ENCODE measurements at places on chromosomes 3 and 15.
A peak's percentile ranks its signal among the peaks of the same experiment; 100 is the strongest.

DNA sequence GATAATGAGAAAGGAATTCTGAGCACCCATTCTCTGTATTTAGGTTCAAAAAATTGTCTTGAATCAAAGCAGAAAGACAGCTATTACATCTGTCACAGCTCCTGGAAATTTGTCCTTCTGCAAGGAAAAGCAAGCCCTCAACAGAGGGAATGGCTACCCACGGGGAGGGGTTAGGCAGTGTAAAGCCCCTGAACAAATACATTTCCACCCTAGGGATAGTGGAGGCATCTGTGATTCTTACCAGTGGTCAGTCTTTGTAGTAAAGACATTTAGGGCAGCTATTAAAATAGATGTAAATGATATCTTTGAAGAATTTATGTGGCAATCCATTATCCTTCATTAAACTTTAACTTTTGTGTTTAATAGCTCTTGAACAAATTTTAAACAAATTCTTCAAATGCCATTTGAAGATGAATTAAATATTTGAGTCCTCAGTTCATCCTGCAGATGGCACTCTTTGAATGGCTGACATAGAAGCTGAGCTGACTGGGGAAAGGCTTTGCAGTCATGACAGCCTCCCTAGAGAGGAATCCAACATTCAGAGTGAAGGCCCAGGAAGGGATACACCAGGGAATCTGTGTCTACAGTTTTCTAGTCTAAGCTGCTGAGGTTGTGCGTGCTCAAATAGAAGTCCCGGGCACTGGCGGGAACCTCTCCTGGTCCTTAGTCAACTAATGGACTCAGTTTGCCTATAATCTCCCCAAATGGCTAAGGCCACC lies 359.7 kb upstream of the ROPN1 start:
- no peaks in the 10 kb centered on the region for H3K4me1 ChIP-seq
- no peak overlapping the region for H3K4me3 ChIP-seq
- peaks cover 7% of the 10 kb centered on the region for H3K27me3 ChIP-seq
- no peaks in the 10 kb centered on the region for H3K36me3 ChIP-seq
- peak; percentile 78 for DNase-seq

GRCh38 chr15:40770147-40770721 lies 454 bp downstream of the C15orf62 start:
- no peak overlapping the region for H3K27ac ChIP-seq
- no peak for DNase-seq
- H3K27me3 ChIP-seq = no peaks in the 10 kb centered on the region
- H3K4me3 ChIP-seq = no peak overlapping the region
- H3K4me1 ChIP-seq = peaks cover 14% of the 10 kb centered on the region
- peaks cover 39% of the 10 kb centered on the region for H3K36me3 ChIP-seq

DNA sequence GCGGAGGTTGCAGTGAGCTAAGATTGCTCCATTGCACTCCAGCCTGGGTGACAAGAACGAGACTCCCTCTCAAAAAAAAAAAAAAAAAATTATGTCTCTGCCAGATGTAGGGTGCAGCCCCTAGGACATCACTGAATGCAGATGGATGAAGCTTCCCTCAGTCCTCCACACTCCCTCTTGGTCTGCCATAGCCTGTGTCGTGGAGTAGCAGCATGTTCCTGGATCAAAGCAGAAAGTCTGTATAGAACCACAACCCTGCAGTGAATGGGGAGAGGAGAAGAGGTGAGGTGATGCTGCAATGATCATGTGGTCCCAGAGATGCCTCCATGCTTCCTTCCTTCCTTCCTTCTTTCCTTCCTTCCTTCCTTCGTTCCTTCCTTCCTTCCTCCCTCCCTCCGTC lies 15.3 kb upstream of the LAMB2 start:
- DNase-seq = no peak
- H3K27me3 ChIP-seq = no peaks in the 10 kb centered on the region
- no peaks in the 10 kb centered on the region for H3K4me1 ChIP-seq
- H3K27ac ChIP-seq = no peak overlapping the region
- H3K36me3 ChIP-seq = no peaks in the 10 kb centered on the region
- no peak overlapping the region for H3K4me3 ChIP-seq

DNA sequence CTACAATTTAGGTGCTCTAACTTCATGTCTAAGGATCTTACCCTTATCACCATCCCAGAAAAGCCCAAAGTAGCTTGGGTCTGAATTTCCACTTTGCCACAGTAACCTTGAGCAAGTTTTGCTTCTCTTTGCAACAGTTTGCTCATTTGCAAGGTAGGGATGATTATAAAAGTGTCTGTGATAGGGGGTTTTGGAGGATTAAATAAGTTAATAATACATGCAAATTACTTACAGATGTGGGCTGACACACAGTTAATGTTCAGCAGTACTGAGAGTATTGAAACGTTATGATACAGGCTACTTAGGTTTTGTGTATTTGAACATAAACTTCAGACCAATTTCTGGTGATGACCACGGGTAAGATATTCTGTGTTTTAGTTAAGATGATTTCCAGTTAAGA lies 444.7 kb upstream of the TPRG1 start:
- peaks cover 4% of the 10 kb centered on the region for H3K36me3 ChIP-seq
- no peak overlapping the region for H3K4me3 ChIP-seq
- no peaks in the 10 kb centered on the region for H3K27me3 ChIP-seq

- peaks cover 22% of the 10 kb centered on the region for H3K36me3 ChIP-seq
- H3K27ac ChIP-seq = no peak overlapping the region
- no peaks in the 10 kb centered on the region for H3K27me3 ChIP-seq
- no peak for DNase-seq
- no peak overlapping the region for H3K4me3 ChIP-seq
Measured at GRCh38 chr3:38204599-38205471, 39.5 kb downstream of the OXSR1 start.

- peak; percentile 72 for DNase-seq
- H3K27ac ChIP-seq = peak overlapping the region; percentile 12
- H3K4me1 ChIP-seq = peaks cover 12% of the 10 kb centered on the region
- H3K4me3 ChIP-seq = no peak overlapping the region
Measured at GRCh38 chr3:186209810-186210752, 101.2 kb upstream of the ETV5 start.

DNA sequence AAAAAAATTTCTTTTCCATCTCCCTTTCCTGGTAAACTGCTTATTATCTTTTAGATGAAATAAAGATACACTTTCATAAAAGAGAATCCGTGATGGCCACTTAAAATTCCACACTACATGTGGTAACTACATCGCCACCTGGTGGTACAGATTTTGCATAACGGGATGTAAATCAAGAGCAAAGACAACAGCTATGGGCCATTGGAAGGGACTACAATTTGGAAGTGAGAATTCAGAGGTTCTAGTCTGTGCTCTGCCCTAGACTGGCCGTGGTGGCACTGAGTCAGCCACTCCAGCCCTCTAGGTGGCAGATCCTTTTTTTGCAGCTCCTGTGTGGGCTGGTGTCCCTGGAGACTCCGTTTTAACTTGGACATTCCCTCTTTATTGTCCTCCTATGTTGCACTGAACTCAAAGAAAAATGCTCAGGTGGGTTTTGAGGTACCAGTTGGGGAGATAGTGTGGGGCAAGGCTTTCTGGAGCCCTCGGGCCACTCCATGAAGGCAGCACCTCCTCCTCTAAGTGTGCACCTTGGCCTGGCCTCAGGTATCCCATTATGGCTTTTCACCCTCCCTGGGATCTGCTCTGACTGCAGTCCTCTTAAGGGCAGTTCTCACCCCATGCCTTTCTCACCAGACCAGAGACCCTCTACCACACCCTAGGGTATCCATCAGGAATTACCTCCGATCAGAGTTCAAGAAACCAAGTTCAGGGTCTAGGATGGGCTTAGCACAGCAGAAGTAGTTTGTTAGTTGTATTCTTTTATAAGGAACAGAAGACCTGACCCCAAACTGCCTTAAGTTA lies 54.9 kb downstream of the SPSB4 start:
- no peak overlapping the region for H3K27ac ChIP-seq
- no peaks in the 10 kb centered on the region for H3K4me1 ChIP-seq
- DNase-seq = peak; percentile 86
- H3K4me3 ChIP-seq = no peak overlapping the region

DNA sequence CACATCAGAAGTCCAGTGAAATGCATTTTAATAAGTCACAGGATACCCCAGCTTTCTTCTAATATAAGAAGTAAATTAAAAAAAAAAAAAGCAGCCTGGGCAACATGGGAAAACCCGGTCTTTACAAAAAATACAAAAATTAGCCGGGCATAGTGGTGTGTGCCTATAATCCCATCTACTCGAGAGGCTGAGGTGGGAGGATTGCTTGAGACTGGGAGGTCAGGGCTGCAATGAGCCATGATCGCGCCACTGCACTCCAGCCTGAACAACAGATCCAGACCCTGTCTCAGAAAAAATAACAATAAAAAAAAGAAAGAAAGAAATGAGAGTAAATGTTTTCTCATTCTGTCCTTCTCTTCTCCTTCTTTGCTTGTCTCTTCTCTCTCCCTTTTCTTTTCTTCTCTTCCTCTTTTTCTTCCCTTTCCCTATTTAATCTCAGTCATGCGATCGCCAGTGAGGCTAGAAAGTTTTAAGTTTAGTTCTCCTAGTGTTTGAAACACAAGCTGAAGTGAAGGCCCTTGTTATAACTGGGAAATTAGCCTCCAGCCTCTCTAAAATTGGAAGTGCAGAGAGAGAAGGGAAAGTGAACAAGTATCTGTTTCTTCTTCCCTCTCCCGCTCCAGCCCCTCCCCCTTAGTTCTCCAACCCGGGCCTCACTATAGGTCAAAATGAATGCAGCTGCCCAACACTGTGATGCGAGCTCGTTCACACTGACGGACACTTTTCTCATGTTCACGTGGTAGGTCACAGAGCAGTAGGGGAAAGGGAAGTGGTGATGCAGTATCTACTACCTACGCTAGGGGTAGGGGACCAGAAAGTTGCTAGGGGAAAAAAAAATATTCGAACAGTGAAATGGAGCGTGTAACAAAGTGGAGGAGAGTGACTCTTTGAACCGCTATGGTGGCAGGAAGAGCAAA lies 23.5 kb upstream of the TSC22D2 start:
- H3K36me3 ChIP-seq = no peaks in the 10 kb centered on the region
- H3K27me3 ChIP-seq = no peaks in the 10 kb centered on the region
- DNase-seq = peak; percentile 12
- no peaks in the 10 kb centered on the region for H3K4me1 ChIP-seq

GRCh38 chr3:197734667-197735318 lies 1.9 kb downstream of the RUBCN start:
- no peaks in the 10 kb centered on the region for H3K27me3 ChIP-seq
- DNase-seq = no peak
- no peak overlapping the region for H3K27ac ChIP-seq
- no peaks in the 10 kb centered on the region for H3K36me3 ChIP-seq

- DNase-seq = peak; percentile 23
- no peak overlapping the region for H3K4me3 ChIP-seq
- no peak overlapping the region for H3K27ac ChIP-seq
- H3K27me3 ChIP-seq = peaks cover 26% of the 10 kb centered on the region
- H3K36me3 ChIP-seq = no peaks in the 10 kb centered on the region
Measured at GRCh38 chr3:10703875-10704274, 112.2 kb upstream of the SLC6A11 start.

GRCh38 chr3:81841540-81841939 lies 80.1 kb upstream of the GBE1 start:
- H3K4me1 ChIP-seq = no peaks in the 10 kb centered on the region
- H3K27ac ChIP-seq = no peak overlapping the region
- H3K4me3 ChIP-seq = no peak overlapping the region
- H3K36me3 ChIP-seq = no peaks in the 10 kb centered on the region
- DNase-seq = no peak
- no peaks in the 10 kb centered on the region for H3K27me3 ChIP-seq

DNA sequence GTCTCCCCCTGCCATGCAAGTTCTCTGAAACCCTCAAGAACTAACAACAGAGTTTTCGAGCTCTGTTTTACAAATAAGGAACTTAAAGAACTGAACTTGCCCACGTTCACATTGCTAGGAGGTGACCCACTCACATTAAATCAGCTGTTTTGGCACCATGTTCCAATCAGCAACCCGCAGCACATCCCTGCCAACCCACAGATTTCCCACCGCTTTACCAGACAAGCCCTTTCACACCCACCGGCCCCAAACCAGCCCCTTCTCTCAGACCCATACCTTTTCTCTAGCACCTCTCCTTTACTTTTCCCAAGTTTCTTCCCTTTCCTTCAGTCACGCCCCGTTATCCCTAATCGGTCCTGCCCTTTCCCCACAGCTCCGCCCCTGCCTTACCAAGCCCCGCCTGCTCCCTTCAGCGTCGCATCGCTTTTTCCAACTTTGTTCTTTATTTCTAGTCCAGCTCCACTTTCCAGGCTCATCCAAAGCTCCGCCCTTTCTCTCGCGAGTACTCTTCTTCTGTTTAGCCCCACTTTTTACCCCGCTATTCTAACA lies 804 bp upstream of the BRPF1 start:
- H3K36me3 ChIP-seq = peaks cover 8% of the 10 kb centered on the region
- DNase-seq = no peak
- peak overlapping the region; percentile 84 for H3K27ac ChIP-seq

DNA sequence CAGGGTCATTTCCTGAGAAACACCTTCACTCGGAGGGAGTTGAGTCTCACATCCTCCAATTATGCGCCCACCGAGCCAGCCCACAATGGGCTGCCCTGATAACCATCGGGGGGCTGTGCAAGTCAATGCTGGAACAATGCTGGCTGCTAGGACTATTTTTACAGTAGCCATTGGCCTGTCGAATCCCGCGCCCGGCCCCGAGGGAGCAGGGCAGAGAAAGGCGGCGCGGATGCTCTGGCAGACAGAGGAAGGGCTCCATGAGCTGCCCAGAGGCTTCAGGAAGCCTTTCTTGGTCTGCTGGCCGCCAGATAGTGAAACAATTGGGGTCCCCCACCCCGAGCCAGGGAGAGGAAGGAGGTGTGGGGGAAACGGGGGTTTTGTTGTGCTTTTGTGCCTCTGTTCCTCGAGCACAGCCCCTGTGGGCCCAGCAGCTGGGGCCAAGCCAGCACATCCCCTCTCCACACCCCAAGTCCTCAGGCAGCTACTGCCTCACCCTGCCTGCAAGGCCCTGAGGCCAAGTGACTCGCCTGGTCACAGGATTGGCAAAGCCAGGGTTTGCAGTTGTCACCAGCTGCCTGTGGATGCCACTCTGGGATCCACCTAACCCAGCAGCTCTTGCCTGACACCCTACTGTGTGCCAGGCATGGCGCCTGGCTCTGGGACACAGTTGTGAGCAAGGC lies 39.0 kb downstream of the SLC6A6 start:
- H3K27me3 ChIP-seq = no peaks in the 10 kb centered on the region
- peaks cover 20% of the 10 kb centered on the region for H3K36me3 ChIP-seq
- DNase-seq = no peak
- no peak overlapping the region for H3K27ac ChIP-seq

DNA sequence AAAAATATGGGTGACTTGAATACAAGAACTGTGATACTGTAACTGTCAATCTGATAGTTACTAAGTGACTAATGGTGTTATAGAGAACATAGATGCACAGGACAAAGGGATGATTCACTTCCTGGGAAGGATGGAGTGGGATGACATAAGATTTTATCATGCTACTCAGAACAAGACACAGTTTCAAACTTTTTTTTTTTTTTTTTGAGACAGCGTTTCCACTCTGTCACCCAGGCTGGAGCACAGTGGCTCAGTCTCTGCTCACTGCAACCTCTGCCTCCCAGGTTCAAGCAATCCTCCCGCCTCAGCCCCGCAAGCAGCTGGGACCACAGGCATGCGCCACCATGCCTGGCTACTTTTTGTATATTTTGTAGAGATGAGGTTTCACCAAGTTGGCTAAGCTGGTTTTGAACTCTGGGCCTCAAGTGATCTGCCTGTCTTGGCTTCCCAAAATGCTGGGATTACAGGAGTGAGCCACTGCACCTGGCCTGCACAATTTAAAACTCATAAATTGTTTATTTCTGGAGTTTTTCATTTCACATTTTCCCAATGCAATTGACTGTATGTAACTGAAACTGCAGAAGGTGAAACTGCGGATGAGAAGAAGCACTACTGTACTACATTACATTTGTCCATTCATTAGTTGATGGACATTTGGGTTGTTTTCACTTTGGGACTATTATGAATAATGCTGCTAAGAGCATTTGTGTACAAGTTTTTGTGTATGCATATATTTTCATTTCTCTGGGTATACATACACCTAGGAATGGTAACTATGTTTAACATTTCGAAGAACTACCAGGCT lies 40.6 kb downstream of the ADIPOQ start:
- peaks cover 6% of the 10 kb centered on the region for H3K27me3 ChIP-seq
- no peak overlapping the region for H3K27ac ChIP-seq
- no peaks in the 10 kb centered on the region for H3K36me3 ChIP-seq
- DNase-seq = peak; percentile 77
- no peak overlapping the region for H3K4me3 ChIP-seq

All from IMR-90 (cell line).